Glutamatergic neuron (in vitro differentiated cells): ENCODE measurements at places on chromosomes 16 and 17. TPM values are rescaled to one million over a fixed set of nuclear protein-coding genes. Genes with fewer than 3 reads are reported as not detected.

DNA sequence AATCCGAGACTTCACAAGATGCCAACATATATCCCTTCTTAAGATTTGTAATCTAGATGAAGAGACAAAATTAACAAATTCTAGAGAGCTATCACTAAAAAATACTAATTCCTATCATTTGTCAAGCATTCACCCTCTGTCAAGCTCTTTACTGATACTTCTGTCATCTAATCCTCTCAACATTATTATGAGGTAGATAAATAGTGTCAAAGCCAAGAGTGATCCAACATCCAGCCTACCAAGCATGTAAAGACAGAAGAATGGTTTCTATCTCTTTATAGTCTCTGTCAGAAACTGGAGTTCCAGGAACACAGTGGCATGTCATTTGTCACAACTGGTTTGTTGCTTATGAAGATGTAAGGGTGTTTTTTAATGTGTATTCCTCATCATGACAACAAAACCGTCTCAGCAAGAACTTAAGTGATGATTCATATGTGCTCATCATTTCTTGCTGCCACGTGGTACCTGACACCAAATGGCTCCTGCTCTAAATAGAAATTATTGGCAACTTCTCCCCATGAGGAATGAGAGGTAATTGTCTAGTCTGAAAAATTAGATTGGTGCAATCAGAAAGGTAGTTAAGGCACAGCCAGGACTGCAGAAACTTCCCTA lies 196.8 kb downstream of the TOX3 start:
- no peak overlapping the region for H3K4me3 ChIP-seq
- no peaks in the 10 kb centered on the region for H3K27me3 ChIP-seq
- H3K4me1 ChIP-seq: no peaks in the 10 kb centered on the region

- no peak overlapping the region for H3K27ac ChIP-seq
- no peaks in the 10 kb centered on the region for H3K36me3 ChIP-seq
- no peak for DNase-seq
- no peaks in the 10 kb centered on the region for H3K27me3 ChIP-seq
- H3K4me3 ChIP-seq: no peak overlapping the region
These were observed 13.7 kb downstream of the PITPNC1 start for GRCh38 chr17:67390646-67391361.

DNA sequence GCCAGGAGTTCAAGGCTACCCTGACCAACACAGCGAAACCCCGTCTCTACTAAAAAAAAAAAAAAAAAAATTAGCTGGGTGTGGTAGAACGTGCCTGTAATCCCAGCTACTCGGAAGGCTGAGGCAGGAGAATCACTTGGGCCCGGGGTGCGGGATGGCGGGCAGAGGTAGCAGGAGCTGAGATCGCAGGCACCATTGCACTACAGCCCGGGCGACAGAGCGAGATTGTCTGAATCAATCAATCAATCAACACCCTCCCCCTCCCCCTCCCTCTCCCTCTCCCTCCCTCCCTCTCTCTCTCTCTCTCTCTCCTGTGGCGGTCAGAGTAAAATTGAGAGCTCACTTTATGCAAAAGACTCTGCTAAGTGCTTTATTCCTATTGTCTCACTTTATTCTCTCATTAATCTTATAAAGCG lies 1.2 kb downstream of the HSDL1 start:
- H3K27me3 ChIP-seq: peaks cover 5% of the 10 kb centered on the region
- peak; percentile 55 for DNase-seq
- no peaks in the 10 kb centered on the region for H3K36me3 ChIP-seq

DNA sequence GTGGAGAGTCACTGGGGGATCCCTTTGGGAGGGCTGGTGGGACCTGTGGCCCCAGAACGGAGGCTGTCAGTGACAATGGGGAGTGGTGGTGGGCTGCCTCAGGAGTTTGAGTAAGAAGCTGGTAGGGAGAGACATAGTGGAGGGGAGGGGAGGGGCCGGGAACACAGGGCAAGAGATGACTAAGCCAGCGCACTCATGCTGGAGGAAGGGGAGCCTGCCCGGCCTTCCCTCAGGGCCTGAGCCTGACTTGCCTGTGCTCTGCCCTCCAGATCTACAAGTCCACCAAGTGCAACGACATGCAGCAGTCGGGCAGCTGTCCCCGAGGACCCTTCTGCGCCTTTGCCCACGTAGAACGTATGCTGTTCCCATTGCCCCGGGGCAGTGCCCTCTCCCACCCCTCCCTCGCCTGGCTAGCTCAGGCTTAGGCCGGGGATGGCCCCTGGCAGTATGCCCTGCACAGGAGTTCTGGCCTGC lies 29.3 kb downstream of the UNC13D start:
- H3K4me1 ChIP-seq: peaks cover 16% of the 10 kb centered on the region
- H3K27ac ChIP-seq: no peak overlapping the region
- no peaks in the 10 kb centered on the region for H3K36me3 ChIP-seq
- no peak for DNase-seq
- peaks cover 11% of the 10 kb centered on the region for H3K27me3 ChIP-seq

DNA sequence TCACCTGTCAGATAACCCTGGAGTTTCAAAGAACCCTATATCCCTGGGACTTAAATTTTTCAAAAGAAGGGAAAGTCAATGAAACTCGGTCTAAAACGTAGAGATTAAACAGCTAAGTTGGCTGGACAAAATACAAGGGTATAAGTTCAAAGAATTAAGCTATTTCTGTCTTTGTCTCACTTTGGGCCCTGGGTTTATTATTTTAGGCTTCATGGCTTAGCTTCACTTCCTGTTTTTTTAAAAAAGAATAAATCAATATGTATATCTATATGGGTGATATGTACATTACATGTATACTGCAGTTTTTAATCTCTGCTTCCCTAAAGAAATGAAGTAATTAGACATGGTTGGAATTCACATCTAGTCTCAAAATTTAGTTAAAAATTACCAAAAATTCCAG lies 132.3 kb downstream of the TRIM37 start:
- no peak overlapping the region for H3K4me3 ChIP-seq
- H3K36me3 ChIP-seq: no peaks in the 10 kb centered on the region
- DNase-seq: no peak
- peaks cover 6% of the 10 kb centered on the region for H3K27me3 ChIP-seq
- H3K27ac ChIP-seq: no peak overlapping the region
- peaks cover 16% of the 10 kb centered on the region for H3K4me1 ChIP-seq

DNA sequence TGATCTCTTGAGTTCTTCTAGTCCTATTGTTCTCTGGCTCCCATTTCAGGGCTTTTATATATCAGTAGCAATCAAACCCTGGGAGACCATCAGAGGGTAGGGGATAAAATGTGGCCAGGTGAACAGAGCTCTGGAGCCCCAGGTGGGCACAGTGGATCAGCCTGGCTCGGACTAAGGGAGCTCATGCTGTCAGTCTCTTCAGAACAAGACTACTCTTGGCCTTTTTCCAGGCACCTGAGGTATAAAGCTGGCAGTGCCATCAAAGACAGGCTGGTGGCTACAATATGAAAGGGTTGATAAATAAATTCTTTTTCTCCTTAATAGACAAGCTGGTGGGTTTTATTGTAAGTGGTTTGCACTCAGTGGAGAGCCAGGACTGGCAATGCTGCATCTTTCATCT lies 160.0 kb upstream of the CCL2 start:
- peaks cover 1% of the 10 kb centered on the region for H3K27me3 ChIP-seq
- H3K27ac ChIP-seq: no peak overlapping the region
- DNase-seq: no peak
- no peak overlapping the region for H3K4me3 ChIP-seq
- peaks cover 9% of the 10 kb centered on the region for H3K4me1 ChIP-seq

DNA sequence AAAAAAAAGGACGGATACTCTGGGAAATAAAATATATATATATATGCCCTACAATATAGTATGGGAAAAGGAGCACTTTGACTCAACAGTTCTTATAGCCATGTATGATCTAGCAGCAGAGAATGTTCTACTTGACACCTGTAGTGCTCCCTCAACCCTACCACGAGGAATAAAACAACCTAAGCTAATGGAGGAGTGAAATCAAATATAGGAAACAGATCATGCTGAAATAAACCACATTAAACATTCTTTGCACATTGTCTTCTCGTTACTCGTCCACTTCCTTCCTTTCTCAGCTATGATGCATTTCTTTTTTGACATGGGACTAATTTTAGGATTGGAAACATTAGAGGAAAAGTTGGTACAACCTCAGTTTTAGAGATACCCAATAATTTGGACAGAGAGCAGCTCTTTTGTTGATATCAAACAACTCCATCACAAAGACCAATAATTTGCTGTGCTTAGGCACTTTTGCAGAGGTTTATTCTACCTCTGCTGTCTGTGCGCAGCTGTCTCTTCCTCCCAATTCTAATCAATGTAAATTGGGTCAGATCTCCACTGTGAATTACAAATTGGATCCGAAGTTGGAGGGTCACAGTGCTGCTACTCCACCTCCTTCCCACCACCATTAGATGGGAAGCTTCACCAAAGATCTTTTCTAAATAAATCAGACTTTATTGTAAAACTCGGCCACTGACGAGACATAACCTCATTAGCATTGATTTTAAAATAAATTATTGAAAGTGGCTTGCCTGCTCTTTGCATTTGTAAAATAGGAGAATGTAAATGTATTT lies 65.8 kb downstream of the SNX11 start:
- H3K4me3 ChIP-seq: no peak overlapping the region
- no peaks in the 10 kb centered on the region for H3K27me3 ChIP-seq
- H3K27ac ChIP-seq: no peak overlapping the region
- H3K36me3 ChIP-seq: no peaks in the 10 kb centered on the region
- DNase-seq: no peak

- H3K27me3 ChIP-seq: peaks cover 4% of the 10 kb centered on the region
- H3K4me1 ChIP-seq: peaks cover 5% of the 10 kb centered on the region
- H3K4me3 ChIP-seq: no peak overlapping the region
These were observed 41.3 kb downstream of the GP2 start for GRCh38 chr16:20285993-20286499.

DNA sequence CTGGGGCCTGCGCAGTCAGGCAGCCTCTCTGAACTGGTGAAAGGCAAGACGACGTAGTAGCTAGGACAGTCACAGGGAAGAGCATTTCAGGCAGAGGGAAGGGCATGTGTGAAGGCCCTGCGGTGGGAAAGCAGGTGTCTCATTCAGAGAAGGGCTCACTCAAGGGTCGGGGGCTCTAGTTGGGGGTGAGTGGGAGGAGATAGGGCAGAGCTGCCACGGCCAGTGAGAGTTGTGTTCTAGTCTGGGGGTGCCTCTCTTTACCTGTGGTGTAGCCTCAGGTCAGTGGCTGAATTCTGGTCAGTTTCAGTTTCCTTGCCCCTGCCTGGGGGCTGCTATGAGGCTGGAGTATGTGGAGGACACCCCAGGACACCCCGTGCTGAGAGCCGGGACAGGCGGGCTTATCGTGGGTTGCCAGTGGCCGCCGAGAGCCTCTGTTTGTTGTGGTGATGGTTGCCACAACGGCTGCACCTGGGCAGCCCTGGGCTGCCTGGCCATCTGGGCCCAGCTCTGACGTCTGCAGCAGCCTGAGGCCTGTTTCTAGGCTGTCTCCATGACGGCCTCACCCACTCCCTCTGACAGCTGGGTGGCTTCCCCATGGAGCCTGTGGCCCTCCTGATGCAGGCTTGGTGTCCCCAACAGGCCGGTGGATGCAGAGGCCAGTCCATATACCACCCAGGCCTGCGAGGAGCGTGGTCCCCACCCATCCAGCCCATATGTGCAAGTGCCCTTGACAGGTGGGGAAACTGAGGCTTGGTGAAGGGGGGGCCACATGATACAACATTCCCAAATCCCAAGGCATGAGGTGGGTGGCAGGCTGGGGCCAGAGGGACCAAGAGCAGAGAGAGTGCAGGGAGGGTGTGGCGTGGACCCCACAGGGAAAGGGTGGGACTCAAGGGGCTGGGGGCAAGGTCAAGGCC lies 10.8 kb downstream of the MAP2K3 start:
- DNase-seq: peak; percentile 71
- peaks cover 4% of the 10 kb centered on the region for H3K36me3 ChIP-seq
- H3K4me1 ChIP-seq: peaks cover 25% of the 10 kb centered on the region
- H3K27ac ChIP-seq: peak overlapping the region; percentile 39
- peaks cover 36% of the 10 kb centered on the region for H3K27me3 ChIP-seq

DNA sequence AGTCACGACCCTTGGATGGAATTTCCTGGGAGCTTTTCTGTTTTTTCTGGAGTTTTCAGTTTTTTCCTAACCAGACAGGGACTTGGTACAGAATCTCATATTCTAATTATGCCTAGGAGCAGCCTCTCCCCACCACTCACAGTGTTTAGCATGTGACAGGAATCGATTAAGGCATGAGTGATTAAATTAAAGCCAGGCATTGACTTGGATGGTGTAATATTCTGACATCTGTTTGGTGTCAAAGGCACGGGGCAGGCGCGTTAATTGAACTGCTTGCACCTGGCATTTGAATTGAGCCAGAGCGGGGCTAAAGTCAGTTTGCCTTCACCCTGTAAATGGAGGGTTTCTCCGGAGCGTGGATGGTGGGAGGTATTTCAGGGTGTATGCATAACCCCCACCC lies 11.9 kb downstream of the MAPT start:
- DNase-seq: no peak
- no peak overlapping the region for H3K4me3 ChIP-seq
- H3K36me3 ChIP-seq: no peaks in the 10 kb centered on the region
- H3K4me1 ChIP-seq: peaks cover 26% of the 10 kb centered on the region

DNA sequence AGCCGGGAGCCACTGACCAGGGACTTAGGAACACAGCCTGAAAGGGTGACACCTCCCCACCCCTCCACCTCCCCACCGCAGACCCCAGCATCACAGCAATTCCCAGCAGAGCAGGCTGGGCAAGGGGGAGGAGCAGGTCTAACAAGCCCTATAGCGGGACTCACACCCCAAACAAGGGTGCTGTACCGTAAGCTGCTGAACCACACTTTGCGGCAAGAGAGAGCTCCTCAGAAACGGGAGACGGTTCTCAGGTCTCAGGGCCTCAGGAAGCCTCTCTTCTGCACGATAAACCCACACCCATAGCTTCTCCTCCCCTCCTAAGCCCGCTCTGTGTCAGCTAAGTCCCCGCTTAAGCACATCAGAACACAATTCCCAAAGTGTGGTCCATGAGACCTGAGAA lies 11.7 kb upstream of the COTL1 start:
- H3K36me3 ChIP-seq: no peaks in the 10 kb centered on the region
- peaks cover 1% of the 10 kb centered on the region for H3K27me3 ChIP-seq
- peaks cover 5% of the 10 kb centered on the region for H3K4me1 ChIP-seq
- no peak for DNase-seq
- H3K27ac ChIP-seq: no peak overlapping the region

GRCh38 chr17:77649717-77650211 lies 308.7 kb upstream of the TNRC6C start:
- H3K4me1 ChIP-seq: peaks cover 18% of the 10 kb centered on the region
- no peak for DNase-seq
- H3K4me3 ChIP-seq: no peak overlapping the region

GRCh38 chr17:14332331-14332730 lies 31.4 kb downstream of the HS3ST3B1 start:
- H3K36me3 ChIP-seq: no peaks in the 10 kb centered on the region
- no peak for DNase-seq
- H3K4me3 ChIP-seq: no peak overlapping the region
- H3K27ac ChIP-seq: no peak overlapping the region

- no peak overlapping the region for H3K27ac ChIP-seq
- no peak overlapping the region for H3K4me3 ChIP-seq
- peaks cover 6% of the 10 kb centered on the region for H3K27me3 ChIP-seq
- H3K4me1 ChIP-seq: no peaks in the 10 kb centered on the region
These were observed 252.8 kb upstream of the FOXF1 start for GRCh38 chr16:86257546-86257945.

GRCh38 chr17:47281216-47281615 lies 27.6 kb downstream of the ITGB3 start:
- H3K4me1 ChIP-seq: peaks cover 10% of the 10 kb centered on the region
- H3K27me3 ChIP-seq: peaks cover 2% of the 10 kb centered on the region
- H3K27ac ChIP-seq: no peak overlapping the region
- H3K4me3 ChIP-seq: no peak overlapping the region

The BCO1 gene
- not detected for total RNA-seq

The DPEP2 gene
- not detected for total RNA-seq

The IRX5 gene
- total RNA-seq: 4.7 TPM

The KIFC3 gene
- 0.76 TPM for total RNA-seq

The KRT9 gene
- not detected for total RNA-seq

The FOXF1 gene
- total RNA-seq: not detected

The UNKL gene
- total RNA-seq: 30.7 TPM

The CPHXL2 gene
- not detected for total RNA-seq
